Stomach (tissue), 19 donors: ENCODE measurements at places on chromosomes 5 and 9.

- no peak overlapping the region for H3K4me3 ChIP-seq
- no peaks in the 10 kb centered on the region for H3K27me3 ChIP-seq
- peaks cover 89% of the 10 kb centered on the region for H3K4me1 ChIP-seq
Observed at GRCh38 chr5:78505860-78506259, 142.7 kb downstream of the LHFPL2 start.

DNA sequence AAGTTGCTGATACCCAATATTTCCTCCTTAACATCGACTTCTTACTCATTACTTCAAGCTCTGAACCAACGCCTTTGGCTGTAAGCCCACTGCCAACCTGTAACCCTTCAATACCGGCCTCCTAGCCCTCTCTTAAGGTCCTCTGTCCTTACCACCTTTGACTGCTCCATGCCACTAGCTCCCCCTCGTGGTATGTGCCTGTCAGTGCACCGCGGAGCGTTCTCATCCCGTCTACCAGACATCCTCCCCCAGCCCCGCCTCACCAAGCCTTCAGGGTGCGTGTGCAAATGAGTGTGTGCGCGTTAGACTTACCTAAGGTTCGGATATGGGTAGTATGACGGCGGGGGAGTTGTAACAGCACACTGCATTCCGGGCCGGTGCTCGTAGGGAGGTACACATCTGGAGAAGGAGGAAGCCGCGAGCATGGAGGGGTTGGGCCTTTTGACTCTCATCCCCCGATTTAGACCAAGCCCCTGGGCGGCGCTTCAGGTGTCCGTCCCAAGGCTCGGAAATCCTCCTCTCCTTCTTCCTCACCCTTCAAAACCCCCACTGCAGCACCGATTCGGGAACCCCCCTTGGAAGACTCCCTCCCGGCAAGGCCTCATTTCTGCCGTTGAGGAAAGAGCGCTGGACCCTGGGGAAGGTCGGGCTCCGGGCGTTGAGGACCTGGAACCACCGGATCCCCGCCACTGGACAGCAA is 2.8 kb upstream of the MYORG start:
- peak overlapping the region; percentile 53 for H3K4me3 ChIP-seq
- H3K36me3 ChIP-seq: no peaks in the 10 kb centered on the region
- H3K4me1 ChIP-seq: peaks cover 62% of the 10 kb centered on the region
- no peaks in the 10 kb centered on the region for H3K27me3 ChIP-seq
- H3K27ac ChIP-seq: no peak overlapping the region

- no peak for DNase-seq
- no peaks in the 10 kb centered on the region for H3K27me3 ChIP-seq
- no peak overlapping the region for H3K4me3 ChIP-seq
- no peaks in the 10 kb centered on the region for H3K36me3 ChIP-seq
- peaks cover 6% of the 10 kb centered on the region for H3K4me1 ChIP-seq
- peak overlapping the region; percentile 37 for H3K27ac ChIP-seq
Observed at GRCh38 chr5:32505756-32506155, 61.2 kb upstream of the ZFR start.

- no peak overlapping the region for H3K4me3 ChIP-seq
- DNase-seq: peak; percentile 86
- H3K27me3 ChIP-seq: no peaks in the 10 kb centered on the region
- H3K27ac ChIP-seq: peak overlapping the region; percentile 71
Observed at GRCh38 chr9:81588148-81588871, 101.0 kb downstream of the TLE1 start.

- no peaks in the 10 kb centered on the region for H3K36me3 ChIP-seq
- no peak overlapping the region for H3K27ac ChIP-seq
Observed at GRCh38 chr9:109846776-109847175, 66.8 kb downstream of the PALM2AKAP2 start.

DNA sequence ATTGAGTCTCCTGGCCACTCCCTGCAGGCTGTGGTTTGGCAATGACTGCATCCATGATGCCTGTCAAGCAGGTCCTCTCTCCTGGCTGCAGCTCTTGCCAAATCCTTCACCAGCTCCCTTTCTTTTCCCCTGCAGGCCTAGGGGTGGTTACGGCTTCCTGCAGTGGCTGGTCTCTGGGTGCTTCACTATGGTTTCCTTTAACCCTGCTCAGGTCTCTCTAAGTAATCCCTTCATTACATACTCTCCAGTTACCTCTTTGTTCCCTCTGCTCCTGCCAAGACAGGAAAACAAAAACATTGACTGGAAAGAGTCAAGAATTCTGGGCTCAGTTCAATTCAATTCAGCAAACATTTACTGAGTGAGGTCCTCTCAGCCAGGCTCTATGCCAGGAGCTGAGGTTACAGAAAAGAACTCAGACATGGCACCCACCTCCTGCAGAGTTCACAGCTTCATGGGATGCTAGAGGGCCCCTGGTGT is 19.8 kb upstream of the PTPN3 start:
- no peaks in the 10 kb centered on the region for H3K27me3 ChIP-seq
- H3K36me3 ChIP-seq: no peaks in the 10 kb centered on the region
- H3K4me3 ChIP-seq: no peak overlapping the region
- DNase-seq: no peak
- H3K4me1 ChIP-seq: peaks cover 12% of the 10 kb centered on the region
- peak overlapping the region; percentile 45 for H3K27ac ChIP-seq

GRCh38 chr5:143692342-143692741 is 119.6 kb upstream of the HMHB1 start:
- no peak overlapping the region for H3K27ac ChIP-seq
- no peaks in the 10 kb centered on the region for H3K27me3 ChIP-seq
- H3K4me3 ChIP-seq: no peak overlapping the region
- no peaks in the 10 kb centered on the region for H3K4me1 ChIP-seq
- no peak for DNase-seq

GRCh38 chr5:6397536-6398269 is 19.4 kb upstream of the MED10 start:
- no peaks in the 10 kb centered on the region for H3K36me3 ChIP-seq
- no peak overlapping the region for H3K4me3 ChIP-seq
- no peaks in the 10 kb centered on the region for H3K27me3 ChIP-seq
- DNase-seq: no peak
- H3K4me1 ChIP-seq: no peaks in the 10 kb centered on the region
- no peak overlapping the region for H3K27ac ChIP-seq

GRCh38 chr5:38371596-38371995 is 113.2 kb downstream of the EGFLAM start:
- no peaks in the 10 kb centered on the region for H3K4me1 ChIP-seq
- DNase-seq: peak; percentile 17
- H3K27ac ChIP-seq: no peak overlapping the region
- no peaks in the 10 kb centered on the region for H3K27me3 ChIP-seq
- H3K36me3 ChIP-seq: no peaks in the 10 kb centered on the region
- no peak overlapping the region for H3K4me3 ChIP-seq

DNA sequence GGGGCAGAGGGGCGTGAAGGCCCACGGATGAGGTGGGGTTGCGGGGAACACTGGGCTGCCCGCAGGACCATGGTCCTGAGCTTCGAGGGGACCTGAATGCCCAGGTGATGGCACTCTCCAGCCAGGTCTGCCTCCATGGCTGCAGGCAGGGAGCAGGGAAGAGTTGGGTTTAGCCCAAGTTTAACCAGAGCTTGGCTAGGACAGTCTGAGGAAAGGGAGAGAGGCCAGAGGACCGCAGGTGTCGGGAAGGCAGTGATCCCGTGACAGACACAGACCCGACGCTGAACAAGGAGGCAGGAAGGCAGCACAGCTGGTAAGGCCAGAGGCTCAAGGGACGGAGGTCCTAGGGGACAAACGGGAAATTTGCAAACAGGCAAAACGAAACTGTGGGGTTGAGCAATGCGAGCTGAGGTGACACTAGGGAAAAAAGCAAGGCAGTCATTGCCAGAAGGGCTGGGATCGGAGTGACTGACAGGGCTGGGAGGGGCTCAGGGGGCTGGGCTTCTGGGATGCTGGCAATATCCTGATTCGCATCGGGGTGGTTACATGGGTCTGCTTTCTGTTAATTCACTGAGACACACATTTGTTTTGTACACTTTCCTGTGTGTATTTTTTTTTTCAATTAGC is 25.0 kb downstream of the ARPC5L start:
- peaks cover 100% of the 10 kb centered on the region for H3K36me3 ChIP-seq
- DNase-seq: no peak
- no peak overlapping the region for H3K27ac ChIP-seq

DNA sequence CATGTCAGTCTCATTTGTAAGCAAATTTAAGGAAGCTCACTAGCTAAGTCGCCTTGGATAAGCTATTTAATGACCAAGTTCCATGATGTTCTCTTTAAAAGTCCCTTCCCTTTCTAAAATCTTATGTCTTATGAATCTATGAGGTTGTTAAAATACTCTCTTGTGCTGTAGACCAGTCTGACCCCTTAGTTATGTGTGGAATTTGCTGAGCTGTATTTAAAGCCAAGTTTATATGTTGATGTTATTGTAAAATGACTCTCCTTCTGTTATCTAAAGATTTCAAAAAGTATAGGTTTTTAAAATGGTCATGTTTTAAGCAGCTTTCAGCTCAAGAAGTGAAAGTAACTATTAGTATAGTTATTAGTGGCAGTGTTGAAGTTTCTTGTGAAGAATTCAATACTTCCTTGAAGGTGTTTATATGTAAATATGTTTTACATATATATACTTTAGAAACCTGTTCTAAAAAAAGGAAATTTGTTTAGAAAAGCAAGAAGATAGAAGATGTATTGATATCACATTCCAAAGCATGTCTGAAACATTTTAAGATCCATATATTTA is 92.2 kb downstream of the CDC42SE2 start:
- no peaks in the 10 kb centered on the region for H3K36me3 ChIP-seq
- peaks cover 12% of the 10 kb centered on the region for H3K4me1 ChIP-seq
- no peaks in the 10 kb centered on the region for H3K27me3 ChIP-seq
- H3K27ac ChIP-seq: no peak overlapping the region

GRCh38 chr5:50595199-50595598 is 71.2 kb upstream of the PARP8 start:
- no peaks in the 10 kb centered on the region for H3K36me3 ChIP-seq
- DNase-seq: no peak
- no peaks in the 10 kb centered on the region for H3K4me1 ChIP-seq

DNA sequence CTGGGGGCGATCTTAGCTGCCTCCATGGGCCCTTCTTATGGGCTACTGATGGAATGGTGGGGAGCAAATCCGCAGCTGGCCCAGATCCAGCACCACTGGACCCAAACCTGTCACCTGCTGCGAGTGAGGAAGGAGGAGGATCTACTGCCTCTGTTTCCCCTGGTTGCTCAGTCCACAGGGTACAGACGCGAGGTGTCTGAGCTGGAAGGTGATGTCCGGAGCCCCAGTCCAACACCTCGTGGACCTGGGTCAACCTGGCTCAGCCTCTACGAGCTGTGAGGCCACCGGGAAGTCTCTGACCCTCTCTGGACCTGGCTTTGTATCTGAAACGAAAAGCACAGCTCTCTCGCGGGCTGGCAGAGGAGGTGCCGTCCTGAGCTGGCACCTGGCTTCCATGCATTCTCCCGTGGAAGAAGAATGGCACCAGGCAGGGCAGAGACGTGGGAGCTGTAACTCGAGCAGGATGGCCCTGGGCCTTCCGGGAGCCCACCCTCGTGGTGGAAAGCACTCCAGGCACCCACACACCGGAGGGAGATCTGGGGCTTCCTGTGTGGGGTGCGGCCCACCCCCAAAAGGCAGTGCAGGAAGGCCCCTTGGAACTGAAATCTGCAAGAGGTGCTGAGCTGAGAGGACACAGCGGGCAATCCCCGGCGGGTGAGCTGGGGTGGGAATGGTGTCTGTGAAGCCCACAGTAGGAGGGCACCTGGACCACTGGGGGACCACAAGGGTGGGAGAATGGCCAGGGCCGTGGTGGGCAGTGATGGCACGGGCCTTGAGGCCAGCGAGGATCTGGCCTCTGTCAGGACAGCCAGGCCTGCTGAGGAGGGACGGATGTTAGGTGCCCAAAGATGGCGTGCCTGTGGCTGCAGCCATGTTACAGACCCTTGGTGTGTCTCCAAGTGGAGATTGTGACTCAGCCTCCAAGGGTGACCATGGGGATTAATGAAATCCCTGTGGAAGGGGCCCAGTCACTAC is 133.4 kb downstream of the OLFM1 start:
- H3K27ac ChIP-seq: no peak overlapping the region
- no peak for DNase-seq
- no peaks in the 10 kb centered on the region for H3K36me3 ChIP-seq
- peaks cover 19% of the 10 kb centered on the region for H3K4me1 ChIP-seq
- no peak overlapping the region for H3K4me3 ChIP-seq
- no peaks in the 10 kb centered on the region for H3K27me3 ChIP-seq

DNA sequence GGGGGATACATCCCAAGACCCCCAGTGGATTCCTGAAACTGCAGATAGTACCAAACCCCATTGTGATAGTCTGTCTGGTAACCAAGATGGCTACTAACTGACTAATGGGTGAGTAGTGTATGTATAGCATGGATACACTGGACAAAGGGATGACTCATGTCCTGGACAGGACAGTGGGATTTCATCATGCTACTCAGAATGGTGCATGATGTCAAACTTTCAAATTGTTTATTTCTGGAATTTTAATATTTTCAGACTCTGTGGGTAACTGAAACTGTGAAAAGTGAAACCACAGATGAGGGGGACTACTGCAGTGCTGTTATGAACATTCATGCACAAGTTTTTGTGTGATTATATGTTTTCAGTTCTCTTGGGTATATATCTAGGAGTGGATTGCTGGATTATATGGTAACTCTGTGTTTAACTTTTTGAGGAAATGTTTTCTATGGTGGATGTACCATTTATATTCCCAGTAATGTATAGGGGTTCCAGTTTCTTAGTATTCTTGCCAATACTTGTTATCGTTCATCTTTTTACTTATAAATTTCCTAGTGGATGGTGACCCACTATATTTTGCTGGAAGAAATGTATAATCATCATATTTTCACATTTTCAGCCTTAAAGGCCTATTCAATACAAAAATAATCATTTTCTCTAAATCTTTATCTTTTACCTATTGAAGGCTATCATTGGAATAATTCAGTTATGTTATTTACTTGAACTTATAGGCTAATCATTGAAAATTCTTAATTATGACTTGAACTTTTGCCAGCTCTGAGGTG is 140.9 kb downstream of the NR3C1 start:
- no peaks in the 10 kb centered on the region for H3K27me3 ChIP-seq
- H3K36me3 ChIP-seq: no peaks in the 10 kb centered on the region
- H3K27ac ChIP-seq: no peak overlapping the region
- no peak for DNase-seq
- H3K4me3 ChIP-seq: no peak overlapping the region
- no peaks in the 10 kb centered on the region for H3K4me1 ChIP-seq

- no peaks in the 10 kb centered on the region for H3K36me3 ChIP-seq
- no peak overlapping the region for H3K4me3 ChIP-seq
- no peaks in the 10 kb centered on the region for H3K27me3 ChIP-seq
- DNase-seq: no peak
- H3K27ac ChIP-seq: no peak overlapping the region
Observed at GRCh38 chr5:5986492-5987178, 391.7 kb downstream of the MED10 start.

- no peaks in the 10 kb centered on the region for H3K36me3 ChIP-seq
- H3K27ac ChIP-seq: no peak overlapping the region
- DNase-seq: no peak
- no peak overlapping the region for H3K4me3 ChIP-seq
Observed at GRCh38 chr9:113906411-113907110, 30.5 kb downstream of the ZNF618 start.
